ENCODE measurements at places on chromosomes 13 and 19.
A peak's percentile ranks its signal among the peaks of the same experiment; 100 is the strongest.

- no peak for DNase-seq
Measured at GRCh38 chr13:59681636-59682311, 482.0 kb downstream of the DIAPH3 start.

- DNase-seq: no peak
Measured at GRCh38 chr13:50359779-50360178, 344.5 kb downstream of the KCNRG start.

DNA sequence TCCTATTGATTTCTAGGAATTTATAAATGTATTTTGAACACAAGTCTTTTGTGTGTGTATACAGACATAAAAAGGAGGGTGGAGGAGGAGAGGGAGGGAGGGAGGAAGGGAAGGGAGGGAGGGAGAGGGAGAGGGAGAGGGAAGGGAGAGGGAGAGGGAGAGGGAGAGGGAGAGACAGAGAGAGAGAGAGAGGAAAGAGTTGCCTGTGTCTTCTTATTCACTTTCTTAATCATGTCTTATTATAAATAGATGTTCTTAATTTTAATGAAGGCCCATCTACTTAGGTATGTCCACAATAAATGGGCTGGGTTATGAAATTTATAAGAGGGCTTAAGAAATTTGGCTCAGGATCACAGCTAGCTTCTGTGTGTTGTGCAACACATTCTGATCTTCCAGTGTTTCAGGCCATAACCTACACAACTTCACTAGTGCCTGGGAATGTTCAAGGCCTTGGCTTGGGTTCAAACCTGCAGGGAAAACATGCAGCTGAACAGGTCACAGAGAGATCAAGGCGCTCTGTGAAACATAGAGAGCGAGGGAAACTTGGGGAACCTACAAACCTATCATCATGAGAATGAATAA lies 39.3 kb downstream of the ZNF45 start:
- no peak for DNase-seq

GRCh38 chr19:10935371-10936059 lies 6.9 kb downstream of the TIMM29 start:
- no peak for DNase-seq

GRCh38 chr19:35038623-35039512 lies 2.7 kb upstream of the HPN start:
- no peak for DNase-seq

DNA sequence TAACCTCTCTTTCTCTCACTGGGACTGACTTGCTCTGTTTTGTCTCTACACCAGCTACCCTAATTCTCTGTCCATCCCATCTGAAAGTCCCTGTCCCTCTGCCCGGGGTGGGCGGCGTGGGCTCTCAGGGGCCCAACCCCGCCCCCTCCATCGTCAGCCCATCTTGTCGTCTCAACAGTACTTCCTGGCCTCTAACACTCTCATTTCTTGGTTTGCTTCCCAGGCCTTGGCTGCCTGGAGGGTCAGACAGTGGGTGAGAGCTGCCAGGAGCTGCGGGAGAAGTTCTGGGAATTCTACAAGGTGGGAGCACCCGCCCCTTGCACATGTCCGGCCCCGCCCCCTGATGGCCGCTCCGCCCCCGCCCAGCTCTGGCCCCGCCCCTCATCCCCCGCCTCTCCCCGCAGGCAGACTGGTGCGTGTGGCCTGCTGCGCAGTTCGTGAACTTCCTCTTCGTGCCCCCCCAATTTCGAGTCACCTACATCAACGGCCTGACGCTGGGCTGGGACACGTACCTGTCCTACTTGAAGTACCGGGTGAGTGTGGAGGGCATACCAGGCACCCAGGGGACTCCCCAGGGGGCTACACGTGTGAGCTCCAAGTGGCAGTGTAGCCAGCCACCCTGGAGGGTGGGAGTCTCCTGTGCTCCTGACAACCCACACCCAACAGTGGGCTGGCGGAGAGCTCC lies 1.7 kb downstream of the MPV17L2 start:
- DNase-seq: no peak

GRCh38 chr19:16359074-16359473 lies 34.4 kb downstream of the KLF2 start:
- DNase-seq: no peak

DNA sequence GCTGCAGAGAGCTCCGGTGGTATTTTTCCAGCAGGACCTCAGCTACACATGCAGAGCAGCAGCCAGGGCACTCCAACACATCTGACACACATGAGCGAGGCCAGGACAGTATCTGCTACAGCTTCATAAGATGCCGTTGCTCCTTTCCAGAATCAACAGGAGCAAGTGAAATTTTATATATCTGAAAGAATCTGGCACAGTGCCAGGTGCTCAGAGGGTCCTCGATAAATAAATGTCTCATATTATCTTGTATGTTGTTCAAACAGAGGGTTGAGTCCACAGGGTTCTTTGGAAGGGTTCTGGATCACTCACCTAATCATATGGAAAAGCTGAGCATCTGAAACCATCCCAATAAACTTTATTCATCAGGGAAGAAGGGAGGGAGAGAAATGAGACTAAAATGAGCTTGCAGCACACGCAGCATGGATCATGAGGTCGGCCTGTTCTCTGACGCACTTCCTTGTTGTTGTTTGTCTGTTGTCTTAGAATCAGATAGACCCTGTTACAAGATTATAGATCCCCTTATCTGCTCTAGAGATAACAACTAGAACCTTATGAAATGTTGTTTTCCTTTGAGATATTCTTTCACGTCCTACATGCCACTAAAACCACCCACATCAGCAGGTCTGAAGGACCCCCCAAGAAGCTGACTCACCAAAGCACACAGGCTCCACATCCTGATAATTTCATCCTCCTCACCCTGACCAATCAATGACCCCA lies 3.2 kb upstream of the METTL21C start:
- DNase-seq: no peak

GRCh38 chr19:32642771-32643170 lies 32.2 kb downstream of the ANKRD27 start:
- no peak for DNase-seq

GRCh38 chr13:21883713-21884112 lies 212.8 kb downstream of the FGF9 start:
- no peak for DNase-seq

DNA sequence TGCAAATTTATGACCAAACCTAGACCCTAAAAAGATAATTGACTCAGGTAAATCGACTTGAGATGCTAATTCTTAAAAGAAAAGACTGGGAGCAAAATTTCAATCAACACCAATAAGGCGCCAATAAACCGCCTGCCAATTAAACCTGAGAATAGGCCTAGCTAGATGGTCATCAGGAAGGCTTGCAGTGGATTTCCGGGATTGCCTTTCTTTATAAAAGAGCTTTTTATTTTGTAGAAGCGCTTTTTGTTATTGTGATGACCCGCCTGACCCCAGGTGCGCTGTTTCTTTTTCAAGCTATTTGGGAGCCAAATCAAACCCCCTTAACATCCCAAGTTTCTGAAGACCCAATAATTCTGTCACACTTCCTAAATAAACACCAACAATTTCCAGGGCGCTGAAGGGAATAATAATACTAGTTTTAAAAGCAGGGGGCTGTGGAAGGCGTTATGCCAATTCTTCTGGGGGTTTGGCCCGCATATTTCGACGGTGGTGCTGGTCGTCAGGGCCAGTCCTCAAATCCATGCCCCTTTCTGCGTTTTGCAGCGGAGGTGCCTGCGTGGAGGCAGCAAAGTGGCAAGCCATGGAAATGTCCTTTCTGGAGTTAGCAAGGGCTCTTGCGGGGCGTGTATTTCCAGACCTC lies 2.9 kb upstream of the ZIC5 start:
- no peak for DNase-seq

- no peak for DNase-seq
Measured at GRCh38 chr13:101323601-101324000, 92.7 kb downstream of the NALCN start.

DNA sequence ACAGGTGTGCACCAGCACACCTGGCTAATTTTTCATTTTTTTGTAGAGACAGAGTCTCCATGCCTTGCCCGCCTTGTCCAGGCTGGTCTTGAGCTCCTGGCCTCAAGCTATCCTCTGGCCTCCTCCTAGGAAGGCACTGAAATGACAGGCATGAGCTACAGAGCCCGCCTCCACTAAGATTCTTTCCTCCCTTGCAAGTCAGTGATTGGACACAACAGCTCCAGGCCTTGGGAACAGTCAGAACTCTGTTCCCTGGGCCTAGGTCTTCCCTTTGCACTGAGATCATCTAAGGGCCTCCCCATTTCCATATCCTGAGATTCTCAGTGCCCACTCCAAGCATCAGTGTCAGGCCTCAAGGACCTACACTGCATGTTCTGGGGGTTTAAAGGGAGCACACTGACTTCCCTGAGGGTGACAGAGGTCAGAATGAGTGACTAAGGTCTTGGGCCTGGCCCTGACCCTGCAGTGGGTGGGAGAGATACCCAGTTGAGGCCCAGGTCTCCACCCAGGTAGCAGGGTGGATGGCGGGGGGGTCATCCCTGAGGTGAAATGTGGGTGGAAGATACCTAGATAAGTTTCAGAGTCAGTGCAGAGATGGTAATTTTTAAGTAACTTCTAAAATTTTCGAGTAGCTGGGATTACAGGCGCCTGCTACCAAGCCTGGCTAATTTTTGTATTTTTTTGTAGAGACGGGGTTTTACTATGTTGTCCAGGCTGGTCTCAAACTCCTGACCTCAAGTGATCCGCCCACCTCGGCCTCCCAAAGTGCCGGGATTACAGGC lies 17.3 kb upstream of the ERCC1 start:
- DNase-seq: no peak

- DNase-seq: no peak
Measured at GRCh38 chr19:28234637-28235036, 978.3 kb downstream of the UQCRFS1 start.

GRCh38 chr19:18878858-18879578 lies 16.9 kb downstream of the CERS1 start:
- no peak for DNase-seq

DNA sequence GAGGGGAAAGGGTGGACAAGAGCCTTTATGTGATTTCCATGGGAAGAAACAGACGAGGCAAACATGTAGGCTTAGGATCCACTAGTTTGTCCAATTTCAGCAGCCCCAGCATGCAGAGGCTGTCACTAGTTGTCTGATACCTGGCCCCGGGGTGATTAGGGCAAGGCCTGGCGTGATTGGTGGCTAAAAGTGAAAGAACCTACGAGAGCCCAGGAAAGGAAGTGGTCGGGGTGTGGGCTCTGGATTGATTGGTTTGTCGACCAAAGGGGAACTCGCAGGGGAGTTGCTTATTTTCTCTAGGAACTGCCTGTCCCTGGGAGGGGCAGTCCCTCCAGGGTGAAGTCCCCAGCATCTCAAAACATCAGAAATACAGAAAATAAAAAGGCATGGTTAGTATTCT lies 64.2 kb upstream of the UQCRFS1 start:
- no peak for DNase-seq

- DNase-seq: no peak
Measured at GRCh38 chr13:112983428-112984196, 14.6 kb downstream of the MCF2L start.

- DNase-seq: no peak
Measured at GRCh38 chr13:39106216-39107005, 68.2 kb downstream of the NHLRC3 start.

DNA sequence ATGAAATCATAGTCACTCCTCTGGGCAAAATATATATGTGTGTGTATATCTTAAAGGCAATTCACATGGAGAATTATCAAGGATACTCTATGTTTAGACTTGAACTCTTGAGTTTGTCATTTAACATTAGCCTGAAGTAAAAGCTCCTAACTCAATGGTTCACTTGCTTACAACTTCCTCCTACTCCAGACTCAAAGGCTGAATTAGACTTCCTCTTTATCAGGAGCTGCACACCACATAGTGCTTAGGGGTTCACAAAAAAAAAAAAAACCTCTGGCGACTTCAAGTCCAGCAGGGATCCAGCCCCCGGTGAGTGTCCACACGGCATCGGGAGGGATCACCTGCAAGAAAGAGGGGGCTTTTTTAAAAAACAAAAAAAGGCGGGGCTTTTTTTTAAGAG lies 68.2 kb upstream of the LSM14A start:
- no peak for DNase-seq

DNA sequence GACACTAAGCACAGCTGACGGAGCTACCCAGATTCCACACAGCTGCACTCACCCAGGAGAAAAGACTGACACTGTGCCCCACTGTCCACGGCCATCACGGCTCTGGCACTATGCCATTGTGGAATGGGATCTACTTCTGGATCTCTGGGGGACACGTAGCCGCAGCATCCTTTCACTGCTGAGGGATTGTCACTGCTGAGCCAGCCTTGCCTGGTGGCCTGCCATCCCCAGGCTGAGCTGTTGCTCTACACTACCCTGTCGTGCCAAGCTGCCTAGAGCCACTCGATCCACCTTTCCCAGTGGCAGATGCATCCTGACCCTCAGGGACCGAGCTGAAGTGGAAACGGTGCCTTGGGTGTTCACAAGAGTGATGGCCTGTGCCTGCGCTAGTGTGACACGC lies 5.0 kb upstream of the LILRB5 start:
- DNase-seq: no peak

DNA sequence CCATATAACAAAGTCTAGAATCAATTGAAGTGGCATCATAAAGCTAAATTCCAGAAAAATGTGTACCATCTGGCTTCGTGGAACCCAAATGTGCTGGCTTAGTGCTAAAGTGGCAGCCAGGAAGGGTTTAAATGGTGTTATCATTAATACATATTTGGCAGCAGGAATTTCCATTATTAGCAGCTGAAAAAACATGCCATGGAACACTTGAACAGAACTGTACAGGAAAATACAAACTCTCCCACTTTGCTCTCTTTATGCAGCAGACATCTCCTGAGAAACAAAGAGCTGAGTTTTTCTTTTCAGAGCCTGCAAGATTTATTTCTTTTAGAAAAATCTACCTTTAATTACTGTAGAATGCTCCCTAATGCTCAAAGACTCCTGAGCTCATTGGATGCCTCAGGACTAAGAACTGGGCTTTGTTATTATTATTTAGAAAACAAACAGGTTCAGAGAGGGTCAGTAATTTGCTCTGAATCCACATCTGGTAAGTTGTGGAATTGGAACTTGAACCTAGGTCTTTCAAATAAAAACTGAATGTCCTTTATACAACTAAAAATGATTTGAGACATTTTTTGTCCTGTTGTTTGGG lies 179.0 kb downstream of the LACC1 start:
- peak; percentile 33 for DNase-seq

GRCh38 chr19:42288881-42289555 lies 12.9 kb upstream of the PRR19 start:
- DNase-seq: no peak

GRCh38 chr13:78197231-78197630 lies 278.6 kb upstream of the EDNRB start:
- no peak for DNase-seq

DNA sequence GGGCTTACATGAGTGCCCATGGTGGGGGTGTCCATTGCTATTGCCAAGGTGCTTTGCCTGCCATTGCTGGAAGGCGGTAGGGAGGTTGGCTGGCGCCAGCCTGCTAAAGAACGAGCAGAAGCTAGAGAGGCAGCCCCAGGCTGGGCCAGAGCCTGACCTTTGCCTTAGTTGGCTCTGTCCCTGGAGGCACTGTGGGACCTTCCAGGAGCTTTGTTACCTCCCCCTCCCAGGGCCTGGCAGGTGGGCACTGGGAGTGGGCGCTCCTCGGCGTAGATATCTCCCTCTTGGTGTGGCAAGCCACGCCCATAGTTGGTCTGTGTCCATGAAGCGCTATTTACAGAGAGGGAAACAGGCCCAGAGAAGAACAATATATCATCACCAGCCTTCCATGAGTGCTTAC lies 2.3 kb upstream of the SLC25A42 start:
- no peak for DNase-seq

Measured in muscle of arm (tissue), 14 donors.